Upper lobe of left lung (tissue), 6 donors: ENCODE measurements at places on chromosomes 16 and 17.

DNA sequence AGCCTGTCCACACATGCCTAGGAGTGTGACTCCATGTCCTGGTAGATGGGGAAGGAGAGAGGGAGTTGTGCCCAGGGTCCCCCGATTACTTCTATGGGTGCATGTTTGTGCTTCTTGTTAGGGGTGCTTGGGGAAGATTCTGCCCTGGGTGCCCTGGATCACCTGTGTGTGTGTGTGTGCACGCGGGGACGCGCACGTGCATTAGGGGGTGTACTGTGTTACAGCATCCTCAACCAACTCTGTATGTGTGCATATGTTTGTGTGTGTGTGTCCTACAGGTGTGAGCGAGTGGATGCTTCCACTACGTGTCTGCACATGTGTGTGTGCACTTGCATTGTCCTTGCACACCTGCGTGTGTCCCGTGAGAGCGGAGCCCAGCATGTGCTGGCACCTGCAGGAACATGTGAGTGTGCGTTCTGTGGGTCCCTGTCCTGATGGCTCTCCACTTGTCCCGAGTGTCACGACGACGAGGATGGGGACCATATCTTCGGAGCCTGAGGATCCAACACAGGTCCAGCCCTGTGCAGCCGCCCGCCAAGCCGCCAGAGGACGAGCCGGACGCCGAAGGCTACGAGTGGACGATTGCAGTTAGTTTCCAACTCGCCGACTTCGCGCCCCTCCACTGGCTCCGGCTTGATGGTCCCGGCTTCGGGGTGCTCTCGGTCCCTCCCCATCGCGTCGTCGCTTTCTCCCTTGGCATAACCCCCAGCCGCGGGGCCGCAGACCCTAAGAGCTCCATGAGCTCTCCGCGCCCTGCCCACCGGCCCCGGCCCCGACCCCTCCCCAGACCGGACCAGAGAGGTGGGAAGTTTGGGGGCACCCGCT, 6.0 kb upstream of the TBC1D3B start:
- no peak for DNase-seq
- H3K36me3 ChIP-seq: no peaks in the 10 kb centered on the region
- peak overlapping the region; percentile 46 for H3K4me3 ChIP-seq
- peaks cover 5% of the 10 kb centered on the region for H3K4me1 ChIP-seq
- peak overlapping the region; percentile 87 for H3K27ac ChIP-seq

GRCh38 chr17:56826611-56827414, 6.9 kb downstream of the C17orf67 start:
- H3K4me3 ChIP-seq: no peak overlapping the region
- H3K4me1 ChIP-seq: no peaks in the 10 kb centered on the region

DNA sequence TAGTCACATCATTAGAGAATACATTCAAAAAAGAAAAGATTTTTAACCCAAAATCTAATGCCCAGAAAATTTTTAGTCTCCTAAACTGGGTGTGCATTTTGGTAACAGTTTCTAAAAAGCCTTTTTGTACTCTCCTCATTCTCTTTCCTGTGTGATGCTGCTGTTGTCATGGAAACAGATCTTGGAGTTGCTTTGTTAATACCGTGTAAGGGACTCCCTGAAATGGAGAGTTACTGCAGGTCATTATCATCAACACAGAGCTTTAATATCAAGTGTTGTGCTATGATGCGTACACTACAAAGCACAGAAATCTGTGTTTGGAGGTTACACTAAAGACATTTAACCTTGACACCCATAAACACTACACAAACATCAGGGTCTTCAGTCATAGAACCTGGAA, 216.3 kb downstream of the PRKCA start:
- H3K4me3 ChIP-seq: no peak overlapping the region
- no peak for DNase-seq
- H3K27me3 ChIP-seq: no peaks in the 10 kb centered on the region
- no peak overlapping the region for H3K27ac ChIP-seq
- H3K36me3 ChIP-seq: no peaks in the 10 kb centered on the region

DNA sequence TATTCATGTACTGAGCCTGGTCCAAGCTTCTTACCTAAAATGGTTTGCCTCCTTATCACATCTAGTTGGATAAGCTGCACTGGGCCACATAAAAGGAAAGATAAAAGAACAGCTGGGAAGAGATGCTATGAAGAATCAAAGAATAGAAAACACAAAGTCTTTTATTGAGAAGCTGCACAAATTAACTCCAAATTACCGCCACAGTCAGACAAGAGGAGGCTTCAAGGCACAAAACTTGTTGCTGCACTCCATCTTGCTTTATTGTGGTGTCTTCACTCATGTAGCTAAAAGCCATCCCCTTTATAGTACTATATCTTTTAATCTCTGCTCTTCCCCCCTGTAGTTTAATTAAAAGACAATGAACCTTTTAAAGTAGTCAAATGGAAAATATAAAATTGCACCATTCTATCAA, 330.6 kb upstream of the PMFBP1 start:
- H3K4me1 ChIP-seq: no peaks in the 10 kb centered on the region
- no peak overlapping the region for H3K4me3 ChIP-seq
- H3K27me3 ChIP-seq: no peaks in the 10 kb centered on the region
- H3K27ac ChIP-seq: no peak overlapping the region

- DNase-seq: no peak
- H3K36me3 ChIP-seq: no peaks in the 10 kb centered on the region
- no peaks in the 10 kb centered on the region for H3K27me3 ChIP-seq
- peak overlapping the region; percentile 64 for H3K27ac ChIP-seq
These were observed 36.6 kb downstream of the TOM1L2 start for GRCh38 chr17:17935321-17936271.

DNA sequence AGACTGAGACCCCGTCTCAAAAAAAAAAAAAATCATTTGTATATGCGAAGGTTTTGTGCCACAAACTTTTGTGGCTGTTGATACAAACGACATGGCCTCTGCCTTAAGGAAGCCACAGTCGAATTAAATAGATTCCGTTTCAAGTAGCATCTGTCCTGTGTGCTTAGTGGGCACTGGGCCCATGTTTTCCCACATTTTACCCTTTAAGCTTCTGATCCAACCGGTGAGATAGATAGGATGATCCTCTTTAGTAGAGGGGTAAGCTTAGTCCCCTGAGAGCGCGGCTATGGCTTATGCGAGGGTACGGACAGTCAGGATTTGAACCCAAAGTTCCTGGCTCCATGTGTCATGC, 776 bp upstream of the TMEM219 start:
- DNase-seq: no peak
- no peak overlapping the region for H3K4me3 ChIP-seq
- H3K4me1 ChIP-seq: peaks cover 20% of the 10 kb centered on the region
- peak overlapping the region; percentile 87 for H3K27ac ChIP-seq
- H3K27me3 ChIP-seq: no peaks in the 10 kb centered on the region

- peaks cover 4% of the 10 kb centered on the region for H3K36me3 ChIP-seq
- no peaks in the 10 kb centered on the region for H3K27me3 ChIP-seq
- no peaks in the 10 kb centered on the region for H3K4me1 ChIP-seq
- no peak overlapping the region for H3K4me3 ChIP-seq
- DNase-seq: no peak
- no peak overlapping the region for H3K27ac ChIP-seq
These were observed 13.5 kb downstream of the NPRL3 start for GRCh38 chr16:125011-125410.
